ENCODE measurements at places on chromosomes 11 and 22. TPM values are rescaled to one million over a fixed set of nuclear protein-coding genes. Genes with fewer than 3 reads are reported as not detected.

Gene SLC22A12
- not detected for total RNA-seq

Gene ART5
- 0.88 TPM for total RNA-seq

Gene C11orf91
- total RNA-seq = not detected

Gene ZBTB16
- total RNA-seq = 26.2 TPM

Gene GLB1L2
- total RNA-seq = 8.7 TPM

Gene CCDC116
- 0.27 TPM for total RNA-seq

Gene CD3E
- 0.55 TPM for total RNA-seq

Gene OR2AT4
- not detected for total RNA-seq

Gene MYRF
- 20.1 TPM for total RNA-seq

Gene OR8A1
- not detected for total RNA-seq

Gene CCDC82
- 85.0 TPM for total RNA-seq

All from camera-type eye (tissue), 1 donor.